ENCODE measurements at places on chromosomes 3 and 15.
A peak's percentile ranks its signal among the peaks of the same experiment; 100 is the strongest.

- DNase-seq: no peak
These were observed 58.1 kb upstream of the VILL start for GRCh38 chr3:37932505-37932904.

- DNase-seq: peak; percentile 36
These were observed 11.3 kb upstream of the OXSR1 start for GRCh38 chr3:38154033-38154494.

DNA sequence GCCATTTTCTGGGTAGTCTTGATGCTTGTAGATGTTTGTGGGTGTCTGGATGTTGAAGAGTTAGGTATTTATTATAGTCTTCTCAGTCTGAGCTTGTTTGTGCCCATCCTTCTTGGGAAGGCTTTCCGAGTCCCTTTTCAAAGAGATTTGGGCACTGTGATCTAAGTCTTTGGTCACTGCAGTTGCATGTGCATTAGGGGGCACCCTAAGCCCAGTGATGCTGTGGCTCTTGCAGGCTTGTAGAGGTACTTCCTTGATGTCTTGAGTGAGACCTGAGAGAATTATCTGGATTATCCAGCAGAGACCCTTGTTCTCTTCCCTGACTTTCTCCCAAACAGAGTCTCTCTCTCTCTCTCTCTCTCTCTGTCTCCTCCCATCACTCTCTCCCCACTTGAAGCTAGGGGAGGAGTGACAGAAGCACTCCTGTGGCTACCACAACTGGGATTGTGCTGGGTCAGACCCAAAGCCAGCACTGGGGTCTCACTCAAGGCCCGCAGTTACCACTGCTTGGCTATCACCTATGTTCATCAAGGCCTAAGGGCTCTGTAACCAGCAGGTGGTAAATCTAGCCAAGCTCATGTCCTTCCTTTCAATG lies 68.5 kb downstream of the TMCO5A start:
- DNase-seq: peak; percentile 57

GRCh38 chr3:41188306-41188705 lies 11.0 kb upstream of the CTNNB1 start:
- DNase-seq: no peak

GRCh38 chr3:163547014-163547685 lies 1531.1 kb downstream of the SI start:
- DNase-seq: no peak

DNA sequence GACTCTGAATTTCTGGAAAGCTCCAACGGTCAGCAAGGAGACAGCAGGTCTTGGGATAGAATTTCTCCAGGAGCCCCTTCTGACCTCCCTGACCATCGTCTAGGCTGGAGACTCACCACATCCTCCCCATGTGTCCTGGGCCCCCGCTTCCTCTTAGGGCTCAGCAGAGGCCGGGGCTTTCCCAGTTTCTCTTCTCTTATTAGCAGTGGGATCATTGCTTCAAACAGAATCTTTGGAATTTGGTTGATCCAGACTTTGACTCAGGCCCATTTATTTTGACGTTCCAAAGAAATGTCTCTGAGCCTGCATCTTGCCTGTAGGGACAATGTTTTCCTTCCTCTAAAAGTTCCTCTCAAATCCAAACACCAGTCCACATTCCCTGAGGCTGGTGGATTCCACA lies 38.4 kb upstream of the SLC6A6 start:
- DNase-seq: no peak

DNA sequence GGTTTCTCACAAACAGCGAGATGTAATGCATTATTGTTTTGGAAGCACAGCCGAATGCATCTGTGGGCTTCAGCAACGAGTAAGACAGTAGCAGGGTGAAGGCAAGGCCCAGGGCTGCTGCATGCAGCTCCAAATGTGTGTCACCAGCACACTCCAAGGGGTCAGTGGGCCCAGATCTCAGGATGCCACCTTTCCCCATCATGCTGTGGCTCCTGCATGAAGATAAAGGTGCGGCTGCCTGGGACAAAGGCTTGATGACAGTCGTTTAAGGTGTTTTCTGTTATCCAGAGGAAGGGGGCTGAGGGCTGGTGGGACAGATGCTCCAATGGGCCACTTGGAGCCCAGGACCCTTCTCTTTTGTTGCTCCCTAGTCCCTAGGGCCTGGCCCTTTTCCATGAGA lies 13.2 kb downstream of the C3orf22 start:
- DNase-seq: no peak

DNA sequence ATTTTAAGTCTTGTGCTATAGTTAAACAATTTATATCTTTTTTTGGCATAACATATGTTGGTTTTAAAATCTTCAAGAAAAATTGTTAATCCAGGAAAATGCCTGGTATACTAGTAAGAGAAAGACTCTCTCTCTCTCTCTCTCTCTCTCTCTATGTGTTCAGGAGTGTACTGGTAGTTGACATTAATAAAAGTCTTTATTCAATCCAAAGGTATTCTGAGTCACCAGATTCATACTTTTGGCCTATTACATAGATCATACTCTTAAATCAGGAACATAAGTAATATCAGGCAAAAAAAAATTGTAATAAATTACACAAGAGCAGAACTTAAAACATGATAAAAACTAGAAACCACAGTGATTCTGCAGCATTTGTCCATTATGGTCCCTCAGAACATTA lies 70.2 kb downstream of the TFG start:
- no peak for DNase-seq

- peak; percentile 76 for DNase-seq
These were observed 277.6 kb upstream of the CFAP20DC start for GRCh38 chr3:59327376-59327808.

DNA sequence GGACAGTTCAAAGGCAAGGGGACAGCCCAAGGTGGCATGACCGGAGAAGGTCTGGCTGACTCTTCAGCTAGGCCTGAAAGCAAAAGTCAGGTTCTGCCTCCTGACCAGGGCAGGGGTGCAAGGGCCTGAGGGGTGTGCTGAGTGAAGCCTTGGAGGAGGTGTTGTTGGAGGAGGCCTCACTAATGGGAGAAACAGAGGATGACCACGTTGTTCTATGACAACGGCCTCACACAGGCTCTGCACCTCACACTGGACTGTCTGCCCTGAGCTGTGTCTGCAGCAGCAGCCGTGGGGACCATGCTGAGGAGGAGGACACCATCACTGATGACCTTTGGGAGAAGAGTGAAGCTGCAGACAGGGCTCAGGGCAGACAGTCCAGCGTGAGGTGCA lies 116.9 kb upstream of the ABHD17C start:
- DNase-seq: no peak

GRCh38 chr3:75192146-75192616 lies 471.9 kb upstream of the FRG2C start:
- DNase-seq: peak; percentile 42

GRCh38 chr3:125589547-125590122 lies 5.7 kb downstream of the OSBPL11 start:
- DNase-seq: no peak

- no peak for DNase-seq
These were observed 34.9 kb upstream of the ACAD9 start for GRCh38 chr3:128844502-128844901.

DNA sequence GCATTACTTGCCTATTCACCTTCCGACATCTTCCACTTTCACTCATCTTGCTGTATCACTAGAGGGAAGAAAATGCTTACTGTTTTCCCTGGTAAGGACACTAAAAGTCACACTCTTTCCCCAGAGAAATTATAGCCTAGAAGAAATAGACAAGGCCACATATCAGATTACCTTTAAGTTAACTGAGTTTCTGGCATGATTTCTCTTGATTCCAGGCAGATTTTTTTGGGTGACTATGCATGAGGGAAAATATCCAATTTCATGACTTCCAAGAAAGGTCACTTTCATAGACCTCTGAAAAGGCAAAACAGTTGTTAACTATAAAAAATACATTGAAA lies 30.3 kb downstream of the TCF12 start:
- no peak for DNase-seq

DNA sequence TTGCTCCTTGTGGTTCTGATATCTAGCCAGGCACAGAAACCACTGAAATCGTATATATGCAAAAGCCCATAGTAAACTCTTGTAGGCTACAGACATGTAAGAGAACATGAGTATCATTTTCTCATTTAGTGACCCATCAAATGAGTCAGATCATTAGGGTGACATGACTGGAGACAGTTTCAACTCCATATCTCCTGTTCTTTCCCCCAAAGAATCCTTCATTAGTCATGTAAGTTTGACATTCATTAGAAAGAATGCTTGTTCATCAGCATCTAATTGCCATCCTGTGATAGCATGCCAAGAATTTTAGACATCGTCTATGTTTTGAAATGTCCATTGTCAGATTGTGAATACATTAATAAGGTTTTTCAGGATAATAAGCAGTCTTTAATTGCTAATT lies 264.9 kb upstream of the TPM1 start:
- DNase-seq: peak; percentile 33

DNA sequence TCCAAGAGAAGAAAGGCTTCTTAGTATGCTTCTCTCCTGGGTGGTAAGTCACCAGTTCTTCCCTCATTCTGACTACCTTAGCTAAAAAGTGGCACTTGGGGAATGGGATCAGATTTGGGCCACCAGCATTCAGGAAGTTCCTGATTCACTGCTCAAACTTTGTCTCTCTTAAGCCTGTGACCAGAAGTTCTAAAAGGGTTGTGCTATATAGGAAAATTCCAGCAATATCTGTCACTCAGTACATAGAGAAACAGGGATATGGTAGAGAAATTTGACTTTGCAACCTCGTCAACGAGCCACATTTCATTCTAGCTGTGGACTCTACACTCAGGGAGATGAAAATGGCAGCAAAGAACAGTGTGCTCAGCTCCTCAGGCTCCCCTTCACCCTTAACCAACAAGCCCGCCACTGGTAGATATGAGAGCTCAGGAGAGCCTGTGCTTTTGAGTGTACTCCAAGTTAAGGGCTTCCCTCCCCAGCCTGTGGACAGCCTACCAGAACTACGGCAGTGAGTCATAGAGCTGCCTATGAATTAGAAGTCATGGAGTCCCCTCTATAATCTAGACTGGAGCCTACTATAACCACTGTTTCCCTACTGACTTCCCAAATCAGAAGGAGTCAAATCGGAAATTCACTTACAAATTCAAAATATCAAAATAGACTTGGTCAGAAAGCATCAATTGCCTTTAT lies 52.6 kb upstream of the MYO5C start:
- DNase-seq: peak; percentile 7

GRCh38 chr15:92100301-92100700 lies 246.8 kb downstream of the SLCO3A1 start:
- DNase-seq: no peak

DNA sequence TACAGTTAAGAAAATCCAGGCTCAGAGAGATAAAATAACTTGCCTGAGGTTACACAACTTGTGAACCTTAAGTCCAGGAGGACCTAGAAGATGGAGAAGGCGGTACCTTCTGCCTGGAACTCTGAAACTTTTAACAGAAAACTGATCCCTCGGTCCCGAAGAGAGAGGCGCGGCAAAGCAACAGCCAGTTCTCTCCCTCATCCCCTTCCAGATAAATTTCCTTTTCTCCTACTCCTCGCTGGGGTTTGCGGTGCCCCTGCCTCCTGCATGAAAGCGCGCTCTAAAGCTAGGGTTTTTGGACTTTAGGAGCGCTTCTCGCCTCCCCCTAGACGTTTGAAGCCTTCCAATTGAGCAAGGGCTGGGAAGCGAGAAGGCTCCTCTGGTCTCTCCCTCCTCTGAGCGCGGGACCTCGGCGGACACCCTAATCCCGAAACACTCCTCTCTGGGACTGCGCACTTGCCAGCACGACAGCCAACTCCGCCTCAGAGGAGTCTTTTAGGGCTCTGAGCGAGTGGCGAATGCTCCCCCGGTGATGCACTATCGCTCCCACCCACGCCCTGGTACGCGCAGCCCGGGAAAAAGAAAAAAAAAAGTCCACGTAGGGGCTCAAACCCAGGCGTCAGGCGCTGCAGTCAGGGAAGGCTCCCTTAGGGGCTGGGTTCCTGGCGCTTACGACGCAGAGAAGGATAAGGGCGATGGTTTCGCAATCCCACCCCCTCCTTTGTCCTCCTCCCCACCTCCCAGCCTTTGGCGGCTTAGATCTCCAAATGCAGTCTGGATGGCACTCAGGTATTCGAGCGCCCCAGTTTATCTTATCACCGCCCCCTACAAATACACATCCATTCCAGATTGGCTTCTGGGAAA lies 7.9 kb upstream of the EOMES start:
- DNase-seq: no peak

DNA sequence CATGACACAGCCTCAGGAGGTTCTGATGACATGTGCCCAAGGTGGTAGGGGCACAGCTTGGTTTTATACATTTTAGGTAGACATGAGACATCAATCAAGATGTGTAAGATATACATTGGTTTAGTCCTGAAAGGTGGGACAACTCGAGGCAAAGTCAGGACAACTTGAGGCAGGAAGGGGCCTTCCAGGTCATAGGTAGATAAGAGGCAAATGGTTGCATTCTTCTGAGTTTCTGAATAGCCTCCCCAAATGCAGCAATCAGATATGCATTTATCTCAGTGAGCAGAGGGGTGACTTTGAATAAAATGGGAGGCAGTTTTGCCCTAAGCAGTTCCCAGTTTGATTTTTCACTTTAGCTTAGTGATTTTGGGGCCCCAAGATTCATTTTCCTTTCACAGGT lies 91.6 kb downstream of the CHCHD4 start:
- DNase-seq: no peak

- DNase-seq: peak; percentile 89
These were observed 74.4 kb downstream of the MGLL start for GRCh38 chr3:127747751-127748521.

DNA sequence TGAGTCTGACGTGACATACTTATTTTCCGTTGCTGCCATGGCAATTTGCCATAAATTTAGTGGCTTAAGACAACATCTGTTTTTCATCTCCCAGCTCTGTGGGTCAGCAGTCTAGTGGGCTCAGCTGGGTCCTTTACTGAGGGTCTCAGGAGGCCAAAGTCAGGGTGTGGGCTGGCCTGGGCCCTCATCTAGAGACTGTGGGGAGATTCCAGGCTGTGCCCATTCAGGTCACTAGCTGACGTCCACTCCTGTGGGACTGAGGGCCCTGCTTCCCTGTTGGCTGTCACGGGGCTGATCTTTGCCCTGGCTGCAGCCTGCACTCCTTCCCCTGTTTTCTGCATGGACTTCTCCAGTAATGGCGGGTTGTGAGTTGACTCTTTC lies 19.1 kb downstream of the FGD5 start:
- DNase-seq: no peak

DNA sequence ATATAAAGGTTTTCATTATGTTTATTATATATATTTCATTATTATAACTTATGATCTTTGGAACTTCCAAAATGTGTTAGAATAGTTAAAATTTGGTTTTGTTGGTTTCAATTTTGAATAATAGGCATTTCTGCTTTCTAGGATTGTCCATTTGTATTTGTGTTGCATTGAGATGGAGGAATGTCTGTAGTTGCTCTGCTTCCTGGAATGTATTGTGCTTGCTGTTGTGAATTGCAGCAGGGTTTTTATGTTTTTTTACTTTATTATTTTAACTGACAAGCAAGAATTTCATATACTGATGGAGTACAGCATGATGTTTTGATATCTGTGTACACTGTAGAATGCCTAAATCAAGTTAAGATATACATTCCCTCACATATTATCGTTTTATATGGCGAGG lies 247.4 kb downstream of the XXYLT1 start:
- DNase-seq: no peak
